ENCODE measurements at places on chromosomes 13 and 19. TPM values are rescaled to one million over a fixed set of nuclear protein-coding genes. Genes with fewer than 3 reads are reported as not detected.

Gene CYSLTR2
- total RNA-seq, result 0.83 TPM

Gene OVOL3
- total RNA-seq, result not detected

DNA sequence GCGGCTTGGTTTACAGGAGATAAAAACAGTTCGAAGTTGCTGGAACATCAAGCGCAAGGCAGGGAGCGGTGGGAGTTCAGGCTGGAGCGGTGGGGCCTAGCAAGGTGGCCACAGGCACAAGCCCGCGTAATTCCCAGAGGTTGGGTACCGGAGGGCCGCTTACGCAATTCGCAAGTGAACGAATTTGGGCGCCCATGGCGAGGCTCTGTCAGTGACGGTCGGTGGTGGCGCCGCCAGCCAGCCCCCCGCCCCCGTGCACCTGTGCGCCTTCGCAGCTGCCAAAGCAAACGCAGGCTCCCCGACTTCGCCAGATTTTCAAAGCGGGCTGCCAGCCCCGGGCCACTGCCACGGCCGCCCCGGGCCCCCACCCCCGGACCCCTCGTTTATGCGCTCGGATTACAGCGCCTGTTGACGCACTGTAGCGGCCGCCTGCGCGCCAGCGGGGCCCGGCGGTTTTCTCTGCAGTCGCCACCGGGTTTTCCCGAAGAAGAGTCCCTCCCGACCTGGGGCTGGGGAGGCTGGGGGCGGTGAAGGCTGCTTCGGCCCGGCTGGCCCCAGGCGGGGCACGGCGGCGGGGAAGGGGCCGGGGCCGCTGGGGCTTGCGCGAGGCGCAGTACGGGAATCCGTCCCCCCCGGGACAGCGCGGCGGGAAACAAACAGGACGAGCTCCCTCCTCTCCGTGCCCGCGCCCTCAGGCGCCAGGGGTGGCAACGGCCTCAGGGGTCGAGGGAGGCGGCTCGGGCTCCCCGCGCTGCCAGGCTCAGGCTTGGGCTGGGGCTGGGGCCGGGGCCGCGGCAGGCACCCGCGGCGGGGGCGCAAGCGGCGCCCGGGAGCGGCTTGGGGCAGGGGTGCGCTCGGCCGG, 709 bp downstream of the N4BP2L1 start:
- peak; percentile 92 for DNase-seq

GRCh38 chr19:58001895-58002369, 688 bp downstream of the ZNF606 start:
- no peak for DNase-seq
